T-cell (primary cell): ENCODE measurements at places on chromosomes 3 and 15.
A peak's percentile ranks its signal among the peaks of the same experiment; 100 is the strongest.

GRCh38 chr3:192570821-192571791, 156.2 kb downstream of the FGF12 start:
- no peak for DNase-seq

DNA sequence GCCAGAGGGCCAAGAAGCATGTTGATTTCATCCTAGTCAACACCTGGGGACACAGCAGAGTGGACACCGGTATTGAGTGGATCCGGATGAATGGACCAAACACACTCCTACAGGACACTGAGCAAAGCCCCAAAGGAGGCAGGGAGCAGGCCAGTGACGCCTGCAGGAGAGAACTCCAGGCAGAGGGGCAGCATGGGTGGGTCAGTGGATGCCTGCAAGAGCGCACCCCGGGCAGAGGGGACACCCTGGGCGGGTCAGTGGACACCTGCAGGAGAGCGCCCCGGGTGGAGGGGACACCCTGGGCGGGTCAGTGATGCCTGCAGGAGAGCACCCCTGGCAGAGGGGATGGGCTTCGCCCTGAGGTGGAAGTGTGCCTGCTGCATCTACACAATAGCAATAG, 27.6 kb upstream of the HRH1 start:
- no peak for DNase-seq

DNA sequence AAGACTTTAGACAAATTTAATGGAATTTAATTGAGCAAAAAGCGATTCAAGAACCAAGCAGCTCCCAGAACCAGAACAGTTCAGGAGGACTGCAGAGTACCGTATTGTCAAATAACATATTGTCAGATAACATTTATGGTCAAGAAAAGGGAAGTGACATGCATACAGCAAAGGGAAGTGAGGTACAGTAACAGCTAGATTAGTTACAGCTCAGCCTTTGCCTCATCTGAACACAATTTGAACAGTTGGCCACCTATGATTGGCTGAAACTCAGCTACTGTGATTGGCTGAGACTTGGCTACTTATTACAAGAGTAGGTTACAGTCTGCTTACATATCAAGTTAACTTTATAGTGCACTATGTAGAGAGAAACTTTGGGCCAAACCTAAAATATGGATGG, 21.9 kb downstream of the ZFAND6 start:
- no peak for DNase-seq

DNA sequence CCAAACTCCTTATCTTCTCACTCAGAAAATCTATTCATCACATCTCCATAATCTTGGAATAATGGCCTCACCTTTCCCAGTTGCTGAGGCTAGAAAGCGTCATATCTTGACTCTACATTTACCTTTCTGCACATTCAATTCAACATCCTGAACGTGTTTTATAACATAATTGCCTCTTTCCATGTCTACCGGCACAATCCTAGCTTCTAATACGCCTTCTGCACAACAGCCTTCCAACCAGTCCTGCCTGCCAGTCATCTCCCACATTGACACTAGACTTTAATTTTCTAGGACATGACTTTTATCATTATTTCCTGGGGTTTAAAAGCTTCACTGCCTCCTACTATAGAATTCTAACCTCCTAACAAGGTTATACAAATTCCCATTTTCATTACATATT, 906.6 kb downstream of the ROBO1 start:
- DNase-seq: no peak

GRCh38 chr3:39329493-39329892, at the start of gene CCR8:
TSS of gene CCR8 (plus strand) at chr3:39329709. CDS start at chr3:39332332, 2,623 bp downstream.
- no peak for DNase-seq

- no peak for DNase-seq
These were observed 114.4 kb downstream of the PLCL2 start for GRCh38 chr3:16999161-16999560.

DNA sequence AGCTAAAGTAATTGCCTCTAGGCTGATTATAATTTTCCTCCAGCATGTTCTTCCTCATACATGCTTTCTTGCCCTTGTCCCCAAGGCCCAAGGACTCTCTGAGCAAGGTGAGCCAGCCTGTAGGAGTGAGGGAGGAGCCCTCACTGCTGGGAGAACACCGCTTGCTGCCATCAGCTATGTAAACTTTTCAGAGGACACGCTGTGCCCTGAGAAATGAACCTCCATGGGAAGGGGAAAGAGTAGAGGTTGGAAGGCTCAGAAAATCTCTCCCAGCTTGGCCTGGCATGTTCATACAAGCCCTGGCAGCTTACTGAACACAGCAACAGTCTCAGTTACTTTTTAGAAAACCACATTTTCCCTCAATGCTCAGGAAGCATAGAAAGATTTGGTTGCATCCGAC, 103.0 kb upstream of the SLC24A5 start:
- no peak for DNase-seq

DNA sequence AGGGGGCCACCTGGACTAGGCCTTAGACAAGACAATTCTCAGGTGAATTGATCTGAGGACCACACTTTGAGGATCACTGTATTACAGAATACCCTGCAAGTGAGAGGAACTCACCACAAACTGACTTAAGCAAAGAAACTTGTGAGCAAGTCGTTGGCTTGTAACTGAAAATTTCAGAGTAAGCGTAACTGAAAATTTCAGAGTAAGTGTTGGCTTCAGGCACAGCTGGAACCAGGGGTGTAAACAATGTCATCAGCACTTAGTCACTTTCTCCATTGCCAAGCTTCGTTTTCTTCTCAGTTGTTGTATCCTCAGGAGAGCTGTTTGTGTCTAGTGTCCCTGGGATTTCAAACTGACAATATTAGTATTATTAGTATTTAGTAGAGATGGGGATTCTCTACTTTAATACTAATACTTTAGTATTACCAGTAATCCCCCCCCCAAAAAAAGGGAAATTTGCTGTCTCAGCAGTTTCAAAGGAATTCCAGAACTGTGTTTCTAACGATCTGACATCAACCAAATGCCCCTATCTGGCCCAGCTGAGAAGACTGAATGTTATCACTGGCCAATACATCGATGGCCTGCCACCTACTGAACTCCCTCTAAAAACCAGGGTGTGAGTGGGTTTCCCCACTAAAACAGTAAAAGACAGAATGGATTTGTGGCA, 474.4 kb downstream of the NTRK3 start:
- no peak for DNase-seq

DNA sequence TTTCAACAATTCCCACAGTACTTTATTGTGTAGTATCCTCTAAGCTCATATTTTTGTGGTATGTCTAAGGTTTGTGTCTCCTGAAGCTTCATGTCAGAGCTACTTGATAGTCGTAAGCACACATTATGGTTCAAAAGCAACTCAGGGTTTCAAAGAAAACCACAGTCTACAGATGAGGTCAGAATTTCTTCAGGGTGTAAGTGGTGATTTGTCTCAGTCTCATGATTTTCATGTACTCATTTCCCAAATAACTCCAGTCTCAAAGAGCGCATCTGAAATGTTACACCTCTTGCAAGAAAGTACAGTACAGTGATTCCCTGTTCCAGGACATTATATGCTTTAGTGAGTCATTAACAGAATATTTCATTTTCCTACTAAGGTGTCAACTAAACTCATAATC, 47.5 kb upstream of the SSR3 start:
- DNase-seq: no peak

- no peak for DNase-seq
These were observed 77.2 kb downstream of the TP63 start for GRCh38 chr3:189708375-189708774.

DNA sequence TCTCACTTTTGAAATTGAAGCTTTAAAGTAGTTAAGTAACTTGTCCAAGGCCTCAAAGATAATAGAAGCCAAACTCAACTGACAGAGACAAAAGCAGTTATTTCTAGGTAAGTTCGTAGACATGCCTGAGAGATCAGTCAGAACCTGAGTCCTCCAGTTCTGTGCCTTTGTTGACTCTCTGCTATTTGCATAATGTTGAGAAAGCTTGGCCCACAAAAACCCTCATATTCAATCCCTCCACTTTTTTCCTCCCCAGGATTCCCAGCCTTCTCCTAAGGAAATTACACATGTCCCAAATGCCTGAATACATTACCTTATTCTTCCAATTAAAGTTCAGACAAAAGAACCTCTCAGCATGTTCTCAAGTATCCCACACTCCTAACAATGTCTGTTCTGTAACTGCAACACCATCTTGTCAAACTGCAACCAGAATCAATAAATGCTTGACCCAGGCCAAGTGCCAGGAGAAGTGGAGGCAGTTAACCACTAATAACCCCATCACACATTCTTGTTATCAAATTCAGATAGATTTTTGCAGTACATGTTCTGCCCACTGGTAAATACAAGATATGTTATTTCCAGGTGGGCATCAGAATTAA, 217.8 kb downstream of the LRRC3B start:
- no peak for DNase-seq

GRCh38 chr3:62587579-62588031, 214.3 kb upstream of the FEZF2 start:
- no peak for DNase-seq

DNA sequence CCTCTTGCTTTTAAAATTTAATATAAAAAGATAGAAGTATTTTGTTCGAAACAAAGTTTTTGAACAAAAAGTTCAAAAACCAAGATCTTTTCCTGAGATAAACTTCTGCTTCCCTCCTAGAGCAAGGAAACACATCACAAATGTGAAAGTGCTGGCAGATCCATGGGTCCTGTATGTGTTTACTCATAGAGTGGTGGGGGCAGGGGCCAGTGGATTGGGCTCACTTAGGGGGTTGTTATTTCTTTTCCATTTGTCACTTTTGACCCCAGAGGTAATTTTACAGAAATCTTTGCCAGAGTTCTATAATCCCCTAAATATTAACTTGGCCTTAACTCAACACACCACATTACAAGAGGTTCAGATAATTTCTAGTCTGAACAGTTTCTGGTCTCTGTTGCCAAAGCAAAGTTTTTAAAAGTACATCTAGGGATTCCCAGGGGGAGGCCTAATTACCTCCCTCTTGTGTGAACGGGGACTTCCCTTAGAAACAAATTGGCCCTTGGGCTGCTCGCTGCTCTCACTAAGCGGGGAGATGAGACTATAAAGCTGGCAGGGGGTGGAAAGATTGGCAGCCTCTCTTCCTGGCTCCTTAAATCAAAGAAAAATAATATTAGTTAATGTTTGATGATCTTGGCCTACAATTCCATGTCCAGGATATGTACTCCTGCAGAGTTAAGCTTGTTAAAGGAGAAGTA, 66.8 kb upstream of the PTX3 start:
- no peak for DNase-seq

DNA sequence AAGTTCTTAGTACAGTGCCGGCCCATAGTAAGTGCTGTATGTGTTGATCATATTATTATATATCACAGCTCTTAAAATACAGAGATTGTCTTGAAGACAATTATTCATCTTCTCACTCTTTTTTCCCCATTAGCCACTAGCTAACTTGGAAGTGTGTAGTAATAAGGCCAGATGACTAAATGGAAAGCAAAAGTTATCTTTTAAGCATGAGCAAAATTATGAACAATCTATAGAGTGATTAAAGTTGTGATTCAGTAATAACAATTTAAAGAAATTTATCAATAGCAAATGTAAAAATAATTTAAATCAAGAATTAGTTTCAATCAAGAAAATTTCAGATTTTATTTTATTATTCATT, 630.9 kb upstream of the TBL1XR1 start:
- no peak for DNase-seq

DNA sequence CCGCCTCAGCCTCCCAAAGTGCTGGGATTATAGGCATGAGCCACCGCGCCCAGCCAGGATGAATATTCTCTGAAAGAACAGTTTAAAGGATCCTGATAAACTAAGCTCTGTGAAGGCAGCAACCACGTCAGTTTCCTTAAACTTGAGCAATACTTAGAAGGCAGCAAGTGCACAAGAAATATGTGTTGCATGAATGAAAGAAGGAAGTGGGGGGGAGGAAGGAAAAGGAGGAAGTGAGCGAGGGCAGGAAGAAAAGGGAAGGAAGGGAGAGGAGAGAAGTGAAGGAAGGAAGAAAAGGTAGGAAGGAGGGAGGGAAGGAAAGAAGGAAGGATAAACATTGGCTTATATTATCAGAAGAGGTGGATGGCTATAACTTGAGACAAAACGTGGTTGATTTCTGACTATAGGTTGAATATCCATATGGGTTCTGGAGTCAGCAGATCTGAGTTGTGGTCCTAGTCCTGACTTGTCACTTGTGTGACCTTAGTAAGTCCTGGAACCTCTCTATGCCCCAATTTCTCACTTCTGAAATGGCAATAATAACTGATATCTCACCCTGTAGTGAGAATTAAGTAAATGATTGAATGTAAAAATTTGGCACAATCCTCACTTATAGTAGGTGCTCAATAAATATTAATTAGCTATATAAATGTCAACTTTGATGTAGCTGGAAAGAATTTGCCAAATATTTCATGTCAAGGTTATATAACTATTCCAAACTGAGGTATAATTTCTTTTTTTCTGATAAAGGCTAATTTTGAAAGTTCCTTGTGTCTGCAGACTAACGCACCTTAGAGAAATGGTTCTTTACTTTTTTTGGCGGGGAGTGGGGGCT, 12.0 kb upstream of the SEMA4B start:
- no peak for DNase-seq

DNA sequence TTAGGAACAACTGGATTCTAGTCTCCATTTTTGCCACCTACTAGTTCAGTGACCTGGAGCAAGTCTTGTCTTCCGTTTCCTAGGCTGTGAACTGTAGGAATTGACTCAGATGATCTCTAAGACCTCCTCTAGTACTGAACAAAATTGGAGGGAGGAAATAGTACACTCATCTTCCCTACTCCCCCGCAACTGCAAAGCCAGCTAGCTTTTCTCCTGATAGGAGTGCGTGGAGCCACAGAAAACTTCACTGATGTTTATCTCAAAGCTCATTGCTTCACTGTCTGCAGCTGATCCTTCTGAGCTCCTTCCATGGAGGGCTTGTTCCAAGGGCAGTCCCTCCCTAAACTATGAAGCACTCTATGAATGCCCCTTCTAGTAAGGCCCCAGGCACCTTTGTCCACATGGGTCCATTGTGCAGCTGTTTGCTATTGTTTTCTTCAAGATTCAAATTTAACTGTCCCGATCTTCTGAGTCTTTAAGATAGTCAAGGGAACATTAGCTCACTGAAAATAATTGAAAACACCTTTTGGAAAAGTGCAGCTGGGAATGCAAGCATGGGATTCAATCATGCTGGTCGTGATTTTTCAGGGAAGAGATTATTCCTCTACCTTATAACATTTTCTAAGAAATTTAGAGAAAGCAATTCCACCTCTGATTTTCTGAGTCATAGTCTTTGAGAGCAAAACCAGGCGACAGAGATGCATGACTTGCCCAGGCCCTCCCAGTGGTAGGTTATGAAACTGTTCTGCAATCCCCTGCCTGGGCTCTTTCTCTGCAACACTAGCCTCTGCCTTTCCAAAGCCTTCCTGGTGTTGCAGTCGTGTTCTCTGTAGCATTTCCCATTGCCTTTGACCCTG, 24.3 kb downstream of the FILIP1L start:
- DNase-seq: no peak

DNA sequence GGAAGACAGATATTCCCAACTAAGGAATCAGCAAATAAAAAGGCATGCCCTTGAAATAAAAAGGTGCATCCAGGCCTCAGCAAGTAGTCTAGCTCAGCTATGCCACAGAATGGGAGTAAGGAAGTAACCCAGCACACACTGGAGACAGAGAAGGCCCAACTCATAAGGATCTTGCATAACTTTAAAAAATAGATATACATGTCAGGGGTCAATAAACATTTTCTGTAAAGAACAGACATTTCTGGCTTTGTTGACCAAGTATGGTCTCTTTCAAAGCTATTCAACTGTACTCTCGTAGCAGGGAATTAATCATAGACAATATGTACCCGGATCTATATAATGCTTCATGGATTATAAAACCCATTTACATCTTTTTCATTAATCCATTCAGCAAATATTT, 449.3 kb downstream of the TAFA4 start:
- no peak for DNase-seq

GRCh38 chr3:39361252-39361927, 21.8 kb upstream of the SLC25A38 start:
- DNase-seq: peak; percentile 31
